ENCODE measurements at places on chromosomes 7 and 10.
A peak's percentile ranks its signal among the peaks of the same experiment; 100 is the strongest.

- no peak for DNase-seq
These were observed 33.7 kb downstream of the ADRB1 start for GRCh38 chr10:114077347-114077746.

DNA sequence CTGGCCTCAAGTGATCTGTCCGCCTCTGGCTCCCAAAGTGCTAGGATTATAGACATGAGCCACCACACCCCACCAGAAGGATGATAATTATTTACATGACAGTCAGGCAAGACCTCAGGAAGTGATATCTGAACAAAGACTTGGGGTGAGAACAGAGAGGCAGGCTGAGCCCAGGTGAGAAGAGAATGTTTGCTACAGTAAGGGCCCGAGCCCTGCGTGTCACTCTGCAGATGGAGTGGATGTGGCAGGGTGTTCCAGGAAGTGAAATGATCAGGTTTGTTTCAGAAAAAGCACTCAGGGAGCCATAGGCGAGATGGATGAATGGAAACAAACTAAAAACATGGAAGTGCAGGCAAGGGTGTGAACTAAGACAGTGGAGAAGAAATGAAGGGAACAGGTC, 22.2 kb downstream of the SFMBT2 start:
- peak; percentile 15 for DNase-seq

DNA sequence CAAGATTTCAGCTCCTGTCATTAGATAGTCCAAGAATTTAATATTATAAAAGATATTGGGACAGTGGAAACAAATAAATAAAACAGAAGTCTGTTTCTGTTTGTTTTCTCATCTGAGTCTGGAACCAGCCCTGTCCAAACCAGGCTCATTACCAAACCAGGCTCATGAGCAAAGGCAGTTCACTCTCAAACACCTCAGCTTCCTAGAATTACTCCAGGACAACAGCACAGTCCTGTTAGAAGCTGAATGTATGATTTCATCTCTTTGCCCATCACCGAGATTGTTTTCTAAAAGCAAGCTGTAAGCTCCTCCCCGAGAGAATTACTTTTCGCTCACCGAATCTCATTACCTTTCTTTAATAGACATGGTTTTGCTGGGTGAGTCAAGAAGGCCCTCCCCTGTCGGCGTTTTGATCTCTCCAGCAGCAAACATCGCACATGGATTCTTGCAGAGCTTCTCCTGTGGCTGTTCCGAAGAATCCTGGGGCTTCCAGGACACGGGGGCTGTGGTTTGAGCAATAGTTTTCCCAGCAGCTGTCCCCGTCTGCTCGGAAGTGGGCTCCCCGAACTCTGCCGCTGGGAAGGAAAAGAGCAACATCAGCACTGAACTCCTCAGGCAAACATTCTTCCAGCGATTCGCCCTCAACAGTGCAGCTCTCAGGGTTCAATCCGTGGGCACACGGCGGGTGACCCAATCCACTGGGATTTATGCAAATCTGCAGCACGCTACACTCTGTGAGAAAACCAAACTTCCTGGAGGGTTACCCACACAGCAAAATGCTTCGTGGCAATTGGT, 112.5 kb downstream of the SVIL start:
- DNase-seq = no peak

DNA sequence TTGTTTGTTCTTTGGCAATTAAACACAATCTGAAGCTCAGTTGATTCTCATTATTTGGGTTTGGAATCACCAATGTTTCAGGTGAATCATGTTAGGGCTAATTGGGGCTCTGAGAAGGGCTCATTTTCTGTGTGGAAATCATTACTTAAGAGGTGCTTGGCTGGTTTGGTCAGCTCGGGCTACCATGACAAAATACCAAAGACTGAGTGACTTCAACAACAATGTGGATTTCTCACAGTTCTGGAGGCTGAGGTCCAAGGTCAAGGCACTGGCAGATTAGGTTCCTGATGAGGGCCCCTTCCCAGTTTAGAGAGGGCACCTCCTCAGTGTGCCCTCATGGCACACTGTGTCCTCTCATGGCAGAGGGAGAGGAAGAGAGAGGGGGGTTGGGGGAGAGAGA, 121.3 kb downstream of the ZNF248 start:
- no peak for DNase-seq

DNA sequence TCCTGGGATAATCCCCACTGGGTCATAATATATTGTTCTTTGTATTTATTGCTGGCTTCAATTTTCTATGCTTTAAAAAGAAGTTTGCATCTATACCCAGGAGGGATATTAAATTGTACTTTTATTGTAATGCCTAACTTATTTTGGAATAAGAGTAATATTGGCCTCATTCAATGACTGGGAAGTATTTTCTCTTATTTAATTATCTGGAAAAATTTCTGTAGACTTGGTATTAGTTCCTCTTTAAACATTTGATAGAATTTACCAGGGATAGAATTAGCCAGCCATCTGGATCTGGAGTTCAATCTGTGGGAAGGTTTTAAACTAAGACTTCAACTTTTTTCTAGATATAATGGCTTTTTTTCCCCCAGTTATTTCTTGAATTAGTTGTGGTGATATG, 115.2 kb upstream of the ZNF32 start:
- no peak for DNase-seq

DNA sequence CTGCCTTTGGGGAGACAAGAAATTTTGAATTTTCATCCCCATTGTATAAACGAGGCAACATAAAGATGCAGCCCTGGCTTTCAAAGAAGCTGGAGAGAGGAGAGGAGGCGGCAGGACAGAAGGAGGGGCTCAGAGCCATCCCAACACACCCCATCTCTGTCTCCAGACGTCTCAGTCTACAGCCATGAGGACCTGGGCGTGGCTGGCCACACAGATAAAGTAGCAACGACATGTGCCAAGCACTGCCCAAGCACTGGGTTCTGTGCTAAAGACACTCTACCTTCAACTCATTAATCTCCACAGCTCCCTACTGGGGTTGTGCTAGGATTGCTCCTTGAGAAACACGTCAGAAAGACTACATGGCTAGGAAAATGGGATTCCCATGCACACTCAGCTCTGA, 65.2 kb downstream of the DLG5 start:
- no peak for DNase-seq

GRCh38 chr7:22669692-22670421, 57.1 kb upstream of the IL6 start:
- DNase-seq = no peak

GRCh38 chr7:146117576-146117975, 975 bp downstream of the CNTNAP2 start:
- DNase-seq = no peak

GRCh38 chr7:156510966-156511365, 129.6 kb upstream of the RNF32 start:
- no peak for DNase-seq

- DNase-seq = peak; percentile 3
These were observed 168.5 kb downstream of the TEX36 start for GRCh38 chr10:125514206-125515162.

- no peak for DNase-seq
These were observed 162.9 kb upstream of the SLC25A13 start for GRCh38 chr7:96484845-96485244.

GRCh38 chr10:89479771-89480446, 55.5 kb downstream of the SLC16A12 start:
- DNase-seq = no peak

DNA sequence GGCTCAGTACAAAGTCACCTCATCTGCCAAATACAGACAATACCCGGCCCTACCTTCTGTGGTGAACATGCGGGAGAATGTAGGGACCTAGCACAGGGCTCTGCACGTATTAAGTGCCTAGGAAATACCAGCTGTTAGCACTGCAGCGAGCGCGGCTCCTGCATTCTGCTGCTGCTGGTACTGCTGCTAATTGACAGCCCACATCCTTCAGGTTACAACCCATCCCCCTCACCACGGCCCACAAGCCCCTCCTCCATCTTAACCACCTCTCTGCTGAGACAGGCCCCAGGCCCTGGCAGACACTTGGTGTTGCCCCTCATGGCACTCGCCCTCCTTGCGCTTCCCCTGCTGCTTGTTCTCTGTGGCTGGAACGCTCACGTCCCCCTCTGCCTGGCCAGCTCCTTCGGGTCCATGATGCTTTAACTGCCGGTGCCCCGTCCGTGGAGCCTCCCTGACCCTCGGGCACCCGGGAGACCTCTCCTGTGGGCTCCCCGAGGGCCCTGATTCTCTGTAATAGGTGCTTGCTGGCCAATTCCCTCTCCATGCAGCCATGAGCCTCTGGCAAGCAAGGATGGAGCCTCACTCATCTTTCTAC, 53.3 kb upstream of the LOXL4 start:
- DNase-seq = no peak

GRCh38 chr10:106714734-106715555, 449.6 kb downstream of the SORCS1 start:
- DNase-seq = no peak

GRCh38 chr7:69598487-69599285, 411 bp downstream of the AUTS2 start:
- no peak for DNase-seq

- no peak for DNase-seq
These were observed 28.5 kb upstream of the CYP2C8 start for GRCh38 chr10:95097805-95098204.

DNA sequence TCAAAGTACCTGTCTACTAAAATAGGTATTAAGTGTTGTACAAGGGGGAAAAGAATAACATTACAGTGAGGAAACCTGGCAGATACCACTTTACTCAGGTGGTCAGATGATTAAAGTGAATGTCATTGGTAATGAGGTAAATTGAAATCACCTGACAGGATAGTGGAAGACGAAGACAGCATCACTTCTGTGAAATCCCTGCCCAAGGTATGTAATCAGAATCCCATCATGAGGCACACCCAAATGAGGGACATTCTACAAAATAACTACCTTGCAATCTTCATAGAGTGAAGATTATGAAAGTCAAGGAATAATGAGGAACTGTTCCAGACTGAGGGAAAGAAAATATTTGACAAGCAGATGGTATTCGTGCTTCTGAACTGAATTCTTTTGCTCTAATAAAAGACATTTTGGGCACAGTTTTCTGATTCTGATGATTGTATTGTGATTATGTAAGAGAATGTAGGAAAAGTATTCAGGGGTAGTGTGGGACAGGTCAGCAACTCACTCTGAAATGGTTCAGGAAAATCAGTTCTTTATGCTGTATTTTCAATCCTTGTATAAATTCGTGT, 33.3 kb upstream of the ARMS2 start:
- DNase-seq = no peak

DNA sequence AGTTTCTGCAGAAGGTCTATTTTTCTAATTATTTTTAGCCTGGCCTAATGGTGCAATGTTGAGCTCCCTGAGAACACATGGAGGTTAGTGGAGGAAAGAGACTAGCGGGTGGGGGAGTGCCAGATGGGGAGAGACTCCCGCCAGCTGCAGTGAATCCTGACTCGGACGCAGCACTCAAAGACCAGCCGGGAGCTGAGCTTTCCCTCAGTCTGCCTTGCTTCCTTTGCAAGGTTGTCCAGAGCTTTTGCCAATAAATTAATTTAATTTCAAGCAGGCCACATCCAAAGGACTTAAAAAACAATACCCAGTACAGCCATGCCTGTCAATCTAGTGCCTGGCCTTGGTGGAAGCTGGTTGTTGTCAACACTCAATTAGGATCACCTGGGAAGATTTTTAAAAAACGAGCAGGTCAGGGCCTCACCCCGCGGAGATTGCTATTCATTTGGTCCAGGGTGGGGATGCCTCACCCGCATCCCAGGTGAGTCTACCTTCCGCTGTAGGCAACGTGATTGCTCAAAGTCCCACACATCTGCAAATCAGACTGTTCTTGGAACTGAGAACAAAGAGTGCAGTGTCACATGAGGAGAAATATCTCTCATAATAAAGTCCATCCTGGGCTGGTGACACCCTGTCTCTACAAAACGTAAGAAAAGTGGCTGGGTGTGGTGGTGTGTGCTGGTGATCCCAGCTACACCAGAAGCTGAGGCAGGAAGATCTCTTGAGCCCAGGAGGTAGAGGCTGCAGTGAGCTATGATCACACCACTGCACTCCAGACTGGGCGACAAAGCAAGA, 4.0 kb downstream of the CLRN3 start:
- no peak for DNase-seq

- peak; percentile 6 for DNase-seq
These were observed 85.7 kb downstream of the PARP12 start for GRCh38 chr7:139976838-139977656.
